ENCODE measurements at places on chromosomes 11 and 22.

DNA sequence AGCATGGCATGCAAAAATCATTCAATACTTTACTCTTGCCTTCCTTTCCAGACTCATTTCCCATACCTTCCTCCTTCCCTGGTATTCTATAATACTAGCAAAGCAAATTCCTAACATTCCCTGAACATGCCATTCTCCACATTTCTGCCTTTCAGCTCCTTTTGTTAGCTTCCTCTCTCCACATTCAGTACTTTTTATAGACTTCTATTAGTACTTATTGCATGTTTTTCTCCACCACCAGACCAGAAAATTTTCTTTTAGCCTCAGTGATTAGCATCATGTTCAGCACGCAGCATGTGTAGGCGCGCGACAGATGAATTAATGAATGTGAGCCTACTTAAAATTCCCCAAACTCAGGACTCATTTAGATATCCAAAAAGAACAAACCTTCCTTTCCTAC is 935.3 kb downstream of the DLG2 start:
- no peak for DNase-seq

DNA sequence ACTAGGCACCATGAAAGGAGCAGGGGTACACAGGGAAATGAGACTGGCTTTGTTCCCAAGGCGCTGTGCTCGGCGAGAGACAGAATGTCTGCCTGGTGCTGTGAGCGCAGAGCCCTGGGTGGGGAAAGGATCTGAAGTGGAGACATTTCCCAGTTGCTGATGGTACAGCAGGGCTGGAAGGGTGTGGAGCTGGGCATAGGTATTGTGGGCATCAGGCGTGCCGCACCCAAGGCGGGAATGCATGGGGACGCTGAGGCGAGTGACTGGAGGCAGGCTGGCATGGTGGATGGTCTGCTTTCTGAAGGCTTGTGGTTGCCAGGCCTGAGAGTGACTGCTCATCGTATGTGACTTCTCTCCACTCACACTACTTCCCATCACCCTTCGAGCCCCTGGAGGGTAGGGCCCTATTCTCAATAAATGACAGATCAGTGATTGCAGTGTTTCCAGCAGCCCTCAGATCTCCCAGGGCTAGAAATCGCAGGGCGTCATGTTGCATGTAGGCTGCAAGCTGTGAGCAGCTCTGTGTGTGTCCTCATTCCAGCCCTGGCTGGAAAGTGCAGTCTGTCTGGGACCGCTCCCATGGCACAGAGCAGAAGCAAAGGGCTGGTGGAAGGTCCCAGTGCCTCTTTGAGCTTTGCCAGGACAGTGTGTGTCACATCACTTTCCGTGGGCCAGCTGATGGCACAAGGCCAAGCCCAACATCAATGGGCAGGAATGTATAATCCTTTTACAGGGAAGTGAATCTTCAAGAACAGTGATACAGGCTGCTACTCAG is 67.7 kb downstream of the TBC1D22A start:
- DNase-seq = peak; percentile 34

DNA sequence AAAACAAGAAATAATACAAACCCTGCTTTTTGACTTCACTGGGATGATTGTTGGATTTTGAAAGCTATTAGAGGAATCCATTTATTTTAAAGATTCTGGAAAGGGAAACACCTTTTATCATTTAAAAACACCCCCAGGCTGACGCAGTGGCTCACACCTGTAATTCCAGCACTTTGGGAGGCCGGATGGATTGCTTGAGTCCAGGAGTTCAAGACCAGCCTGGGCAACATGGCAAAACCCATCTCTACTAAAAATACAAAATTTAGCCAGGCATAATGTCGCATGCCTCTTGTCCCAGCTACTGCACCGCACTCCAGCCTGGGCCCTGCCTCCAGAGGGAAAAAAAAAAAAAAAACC is 317 bp upstream of the SCN2B start:
- no peak for DNase-seq

GRCh38 chr11:933142-933851 is 7.6 kb downstream of the AP2A2 start:
- DNase-seq = no peak

- no peak for DNase-seq
Measured at GRCh38 chr22:42279425-42280020, 9.1 kb upstream of the TCF20 start.

GRCh38 chr22:28955817-28956216 is 72.4 kb downstream of the ZNRF3 start:
- DNase-seq = peak; percentile 24

- DNase-seq = no peak
Measured at GRCh38 chr22:18985780-18986179, 49.7 kb upstream of the PRODH start.

- DNase-seq = peak; percentile 24
Measured at GRCh38 chr22:50082961-50083461, 2.2 kb downstream of the MLC1 start.

GRCh38 chr11:3745161-3745560 is 52.2 kb downstream of the NUP98 start:
- DNase-seq = no peak

All from transverse colon (tissue), 4 donors.